ENCODE measurements at places on chromosomes 3 and 15.

DNA sequence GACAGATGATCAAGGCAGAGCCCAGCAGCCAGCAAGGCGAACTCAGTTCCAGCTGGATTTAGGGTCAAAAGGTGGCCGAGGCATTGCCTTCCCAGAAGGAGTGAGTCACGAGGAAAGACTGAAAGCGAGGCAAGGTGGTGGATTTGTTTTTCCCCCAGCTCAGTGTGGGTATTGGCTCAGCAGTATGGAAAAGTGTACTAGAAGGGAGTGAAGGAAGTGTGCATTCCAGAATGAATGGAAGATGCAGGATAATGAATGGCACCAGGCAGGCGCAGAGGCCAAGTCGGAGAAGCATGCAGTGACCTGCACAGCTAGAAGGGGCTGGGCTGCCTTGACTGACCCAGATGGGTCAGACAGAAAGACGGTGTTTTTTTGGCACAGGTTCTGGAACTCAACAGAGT lies 46.3 kb downstream of the FOXP1 start:
- DNase-seq, result no peak

- no peak for DNase-seq
Measured at GRCh38 chr15:100981086-100981485, 61.9 kb downstream of the LRRK1 start.

DNA sequence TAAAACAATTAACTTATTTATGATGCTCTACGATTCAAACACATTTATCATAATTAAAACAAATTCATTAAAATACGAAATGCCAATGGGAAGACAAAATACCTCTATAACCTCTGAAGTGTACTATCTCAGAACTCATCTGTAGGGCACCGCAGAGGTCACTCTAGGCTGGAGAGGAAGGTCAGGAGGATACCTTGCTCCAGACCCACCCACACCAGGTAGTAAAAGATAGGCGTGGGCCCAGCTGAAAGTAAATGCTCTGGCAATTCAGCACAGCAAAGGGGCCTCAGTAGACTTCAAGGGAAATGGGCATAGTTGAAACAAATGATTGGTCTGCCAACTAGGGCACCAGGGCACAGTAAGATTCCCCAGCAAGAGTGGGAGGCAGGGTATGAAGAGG lies 26.0 kb upstream of the SPPL2A start:
- DNase-seq, result no peak

GRCh38 chr3:53224026-53224425 lies 31.8 kb downstream of the TKT start:
- no peak for DNase-seq

- DNase-seq, result peak; percentile 39
Measured at GRCh38 chr3:142586803-142587406, 8.4 kb upstream of the ATR start.

- no peak for DNase-seq
Measured at GRCh38 chr3:16060358-16060852, 114.1 kb upstream of the GALNT15 start.

GRCh38 chr3:111802700-111803099 lies 56.4 kb upstream of the PHLDB2 start:
- DNase-seq, result no peak

GRCh38 chr3:11553436-11554235 lies 90.1 kb downstream of the VGLL4 start:
- DNase-seq, result no peak

Data from GM10248 (cell line).